T-helper 2 cell treated with Interferon-gamma antibody and Interleukin-4, amounts not matched to agents 5 μg/mL and 100 μg/mL, for 36 hours (primary cell): ENCODE measurements at places on chromosomes 4 and X.

DNA sequence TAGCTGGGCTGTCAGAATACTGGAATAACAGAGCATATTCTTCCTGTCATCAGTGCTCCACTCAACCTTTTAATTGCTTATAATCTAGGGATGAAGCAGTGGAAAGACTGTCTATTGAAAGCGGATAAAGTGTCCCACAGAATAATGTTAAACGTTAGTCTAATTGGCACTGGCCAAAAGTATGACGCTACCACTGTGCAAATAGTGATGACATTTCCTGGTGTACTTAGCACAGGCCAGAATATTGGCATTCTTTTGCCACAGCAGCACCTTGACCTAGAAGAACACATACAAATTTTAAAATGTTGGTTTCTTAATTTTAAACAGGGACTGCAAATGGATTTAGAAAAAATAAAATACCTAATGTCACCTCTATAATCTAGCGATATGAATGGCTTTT is 635.2 kb upstream of the SPANXN1 start:
- no peak for DNase-seq

DNA sequence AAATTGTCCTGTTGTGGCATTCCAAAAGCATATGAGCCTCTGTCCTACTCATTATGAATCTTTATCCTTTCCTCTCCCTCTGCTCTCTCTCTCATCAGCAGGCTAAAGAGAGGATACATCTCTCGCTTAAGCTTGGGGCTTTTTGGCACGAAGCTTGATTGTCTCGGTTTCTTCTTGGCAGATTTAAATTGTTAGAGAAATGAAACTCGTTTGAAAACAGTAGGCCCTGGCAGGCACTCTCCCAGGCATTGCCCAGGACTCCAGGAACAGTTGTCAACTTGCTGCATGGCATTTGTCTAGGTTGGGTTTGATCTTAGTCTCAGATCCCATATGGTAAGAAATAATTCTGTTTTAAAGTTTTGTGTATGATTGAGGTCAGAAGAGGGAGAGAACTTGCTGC is 35.5 kb downstream of the NAA11 start:
- no peak for DNase-seq

GRCh38 chr4:71765350-71765749 is 18.5 kb downstream of the GC start:
- DNase-seq: no peak

DNA sequence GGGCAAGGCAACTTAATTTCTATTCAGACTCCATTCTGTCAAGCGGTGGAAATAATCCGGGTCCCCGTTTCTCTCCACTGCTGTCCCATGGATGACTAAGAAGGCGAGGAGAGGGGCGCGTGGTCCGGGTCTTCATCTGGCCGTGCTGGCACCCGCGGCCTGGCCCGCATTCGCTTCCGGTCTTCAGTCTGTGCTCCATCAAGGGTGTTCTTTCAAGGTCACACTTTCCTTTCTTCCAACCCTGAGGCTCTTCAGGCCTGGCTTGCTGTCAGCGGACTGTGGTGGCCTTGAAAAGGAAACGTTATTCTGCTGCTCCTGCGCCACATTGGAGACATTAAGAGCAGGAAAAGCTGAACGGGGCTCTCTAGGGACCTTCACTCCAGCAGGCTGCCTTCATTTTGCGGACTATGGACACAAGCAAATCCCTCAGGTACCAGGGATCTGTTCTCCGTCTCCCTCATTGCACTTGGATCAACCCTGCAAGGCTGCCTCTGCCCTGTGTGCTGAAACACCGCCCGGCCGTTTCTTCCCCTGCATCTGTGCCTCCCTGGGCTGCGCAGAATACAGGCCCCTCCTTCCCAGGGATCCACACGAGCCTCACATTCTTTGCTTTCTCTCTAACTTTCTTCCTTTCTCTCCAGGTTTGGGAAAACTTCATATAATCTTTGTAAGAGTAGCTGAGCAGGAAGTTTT is 5.7 kb upstream of the SLC25A4 start:
- DNase-seq: no peak

DNA sequence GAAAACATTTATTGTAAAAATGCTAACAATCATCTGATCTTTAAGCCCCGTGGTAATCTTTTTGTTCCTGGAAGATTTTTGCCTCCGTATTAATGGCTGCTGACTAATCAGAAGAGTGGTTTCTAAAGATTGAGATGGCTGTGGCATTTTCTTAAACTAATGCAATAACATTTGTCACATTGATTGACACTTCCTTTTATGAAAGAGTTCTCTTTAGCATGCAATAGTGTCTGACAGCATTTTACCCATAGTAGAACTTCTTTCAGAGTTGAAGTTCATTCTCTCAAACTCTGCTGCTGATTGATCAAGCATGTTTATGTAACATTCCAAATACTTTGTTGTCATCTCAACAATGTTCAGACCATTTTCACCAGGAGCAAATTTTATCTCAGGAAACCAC is 26.8 kb upstream of the UGT2B4 start:
- DNase-seq: no peak

- DNase-seq: no peak
These were observed 5.5 kb upstream of the WFS1 start for GRCh38 chr4:6264225-6264540.

DNA sequence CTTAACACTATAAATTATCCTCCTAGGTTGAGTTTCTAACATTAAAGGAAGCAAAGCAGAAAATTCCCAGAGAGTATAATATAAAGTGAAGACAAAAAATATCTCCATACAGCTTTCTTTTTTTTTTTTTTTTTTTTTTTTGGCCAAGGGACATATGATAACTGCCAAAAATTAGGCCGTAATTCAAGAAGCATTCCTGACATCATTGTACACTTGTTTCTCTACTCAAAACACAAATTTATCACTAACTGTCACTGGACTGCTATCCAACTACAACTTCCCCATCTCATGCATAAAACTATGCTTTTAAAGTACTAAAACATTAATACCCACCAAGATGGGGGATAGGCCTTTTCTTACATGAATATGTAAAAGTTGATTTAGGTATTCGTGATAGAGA is 77.2 kb downstream of the DCHS2 start:
- DNase-seq: no peak

DNA sequence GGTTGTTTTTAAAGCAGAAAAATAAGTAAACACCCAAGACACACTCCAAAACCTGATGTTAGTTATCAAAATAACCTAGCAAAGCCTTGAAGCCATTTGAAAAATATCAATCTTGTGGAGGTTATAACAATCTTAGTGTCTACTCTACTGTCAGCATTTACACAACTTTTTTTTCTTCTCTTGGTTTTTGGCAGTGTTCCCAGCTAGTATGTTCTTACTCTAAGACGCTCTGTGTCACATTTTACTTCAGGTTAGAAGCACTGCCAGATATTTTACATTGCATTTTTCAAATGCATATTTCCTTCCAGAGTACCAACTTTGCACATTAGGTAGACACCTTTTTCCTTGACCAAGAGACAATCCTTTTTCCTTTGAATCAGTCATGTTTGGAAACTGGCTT is 114.0 kb upstream of the INPP4B start:
- no peak for DNase-seq

GRCh38 chr4:1207157-1207470 is 34.7 kb upstream of the SPON2 start:
- no peak for DNase-seq

DNA sequence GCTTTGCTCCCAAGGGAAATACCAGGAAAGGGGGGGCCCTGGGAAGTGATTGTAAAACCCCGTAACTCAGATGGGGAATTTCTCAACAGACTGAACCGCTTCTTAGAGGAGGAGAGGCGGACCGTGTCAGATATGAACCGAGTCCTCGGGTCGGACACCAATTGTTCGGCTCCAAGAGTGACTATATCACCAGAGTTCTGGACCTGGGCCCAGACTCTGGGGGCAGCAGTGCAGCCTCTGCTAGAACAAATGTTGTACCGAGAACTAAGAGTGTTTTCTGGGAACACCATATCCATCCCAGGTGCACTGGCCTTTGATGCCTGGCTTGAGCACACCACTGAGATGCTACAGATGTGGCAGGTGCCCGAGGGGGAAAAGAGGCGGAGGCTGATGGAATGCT is 1.0 kb downstream of the PNMA3 start:
- no peak for DNase-seq

DNA sequence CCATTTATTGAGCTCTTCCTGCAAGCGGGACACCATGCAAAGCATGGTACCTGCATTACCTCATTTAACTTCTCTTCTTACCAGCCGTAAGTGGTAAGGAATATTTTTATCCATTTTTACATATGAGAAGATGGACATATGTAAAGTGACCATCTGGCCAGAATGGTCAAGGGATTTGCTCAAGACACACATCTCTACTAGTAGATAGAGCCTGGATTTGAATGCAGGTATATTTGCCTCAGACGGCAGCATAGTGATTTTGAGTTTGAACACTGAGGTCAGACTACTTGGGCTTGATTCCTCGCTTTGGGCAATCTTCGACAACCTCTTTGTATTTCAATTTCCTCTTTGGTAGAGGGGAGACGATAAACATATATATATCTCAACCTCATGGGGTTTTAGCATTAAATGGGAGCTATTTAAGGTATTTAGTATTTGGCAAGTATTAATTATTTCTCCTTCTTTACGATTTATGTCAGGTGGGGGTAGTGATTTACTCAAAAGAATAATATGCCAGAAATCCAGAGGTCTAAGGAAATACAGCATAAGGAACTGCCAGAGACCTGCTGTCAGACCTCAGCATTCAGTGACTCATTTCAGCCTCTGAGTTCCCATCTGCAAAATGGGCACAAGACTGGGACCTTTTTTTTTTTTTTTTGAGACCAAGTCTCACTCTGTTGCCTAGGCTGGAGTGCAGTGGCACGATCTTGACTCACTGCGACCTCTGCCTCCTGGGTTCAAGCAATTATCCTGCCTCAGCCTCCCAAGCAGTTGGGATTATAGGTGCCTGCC is 34.6 kb upstream of the CHRNA9 start:
- DNase-seq: no peak

GRCh38 chr4:986428-986878 is 391 bp upstream of the IDUA start:
- no peak for DNase-seq

- DNase-seq: no peak
These were observed 175.5 kb downstream of the DHRSX start for GRCh38 chrX:2325076-2325784.

DNA sequence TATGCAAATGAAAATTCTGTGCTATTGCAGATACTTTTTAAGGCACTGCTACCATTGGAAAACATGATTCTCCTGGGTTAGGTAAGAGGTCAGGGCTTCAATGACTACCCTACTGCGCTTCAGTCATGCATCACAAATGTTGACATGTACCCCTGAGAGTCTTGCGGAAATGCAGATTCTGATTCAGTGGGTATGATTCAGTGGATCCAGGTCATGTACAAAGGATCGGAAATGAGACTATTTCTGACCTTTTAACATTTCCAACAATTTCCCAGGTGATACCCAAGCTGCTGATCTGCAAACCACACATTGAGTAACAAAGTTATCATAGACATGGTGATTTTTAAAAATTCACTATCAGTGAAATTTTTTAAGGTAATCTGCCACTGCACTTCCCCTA is 62.6 kb downstream of the DDX53 start:
- no peak for DNase-seq

DNA sequence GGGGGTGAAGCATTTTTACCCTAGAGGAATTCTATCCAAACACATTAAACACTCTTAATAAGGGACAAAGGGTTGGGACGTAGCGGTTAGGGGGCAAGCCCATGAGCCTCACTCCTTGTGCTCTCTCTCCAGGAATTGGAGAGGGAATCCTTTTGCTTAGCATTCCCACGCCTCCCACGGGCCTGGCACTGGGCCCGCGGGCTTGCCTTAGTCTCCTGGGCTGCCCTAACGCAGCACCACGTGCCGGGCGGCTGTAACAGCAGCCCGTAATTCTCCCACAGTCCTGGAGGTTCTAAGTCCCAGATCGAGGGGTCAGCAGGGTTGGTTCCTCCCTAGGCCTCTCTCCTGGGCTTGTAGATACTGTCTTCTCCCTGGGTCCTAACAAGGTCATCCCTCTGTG is 67.5 kb downstream of the TBL1X start:
- no peak for DNase-seq

GRCh38 chr4:62460329-62460728 is 1260.2 kb downstream of the ADGRL3 start:
- no peak for DNase-seq

DNA sequence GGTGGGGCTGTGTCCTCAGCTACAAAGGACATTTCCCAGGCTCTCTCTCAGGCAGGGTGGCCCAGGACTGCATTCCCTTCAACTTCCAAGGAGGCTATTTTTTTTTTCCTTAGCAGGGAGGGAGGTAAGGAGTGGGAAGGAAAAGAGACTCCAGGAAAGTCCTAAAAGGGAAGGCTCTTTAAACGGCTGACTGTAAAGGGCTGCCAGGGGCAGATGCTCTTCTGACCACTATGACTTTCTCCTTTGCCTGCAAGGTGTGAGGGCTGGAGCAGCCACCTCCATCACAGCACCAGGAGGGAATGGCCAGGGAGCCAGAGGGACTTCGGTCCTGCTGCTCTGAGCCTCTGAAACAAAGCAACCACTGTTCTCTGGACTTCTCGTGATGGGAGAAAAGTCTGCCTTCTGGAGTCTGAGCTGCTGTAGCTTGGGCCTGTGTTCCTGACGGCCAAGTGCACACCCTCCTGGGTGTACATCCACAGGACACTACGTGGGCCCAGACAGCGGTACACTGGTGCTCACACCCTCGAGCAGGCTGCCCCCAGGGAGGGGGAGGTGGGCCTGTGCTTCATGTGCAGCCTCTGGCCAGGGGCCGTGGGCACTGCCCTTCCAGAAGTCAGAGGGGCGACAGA is 17.9 kb downstream of the NAT8L start:
- DNase-seq: no peak

DNA sequence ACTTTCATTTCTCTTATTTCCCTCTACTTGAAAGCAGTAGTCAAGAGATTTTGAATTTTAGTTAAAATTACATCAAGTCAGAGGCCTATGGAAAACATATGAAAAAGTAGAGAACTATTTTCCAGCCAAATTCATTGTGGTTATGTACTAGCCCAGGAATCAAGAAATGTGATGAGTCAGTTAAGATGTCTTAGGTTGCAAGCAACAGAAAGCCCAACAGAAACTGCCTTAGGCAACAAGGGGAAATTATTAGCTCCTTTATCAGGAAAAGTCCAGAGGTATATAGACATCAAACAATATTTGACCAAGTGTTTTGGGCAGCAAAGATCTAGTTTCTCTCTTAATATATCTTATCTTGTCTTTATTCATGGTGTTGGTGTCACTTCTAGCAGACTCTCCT is 37.8 kb upstream of the FRMD7 start:
- no peak for DNase-seq

GRCh38 chrX:64187762-64188150 is 17.8 kb downstream of the AMER1 start:
- DNase-seq: no peak
